ENCODE measurements at places on chromosomes 16 and 17. TPM values are rescaled to one million over a fixed set of nuclear protein-coding genes. Genes with fewer than 3 reads are reported as not detected.

The HOXB13 gene
- not detected for polyA plus RNA-seq

The SSTR5 gene
- polyA plus RNA-seq, result not detected

The MMP2 gene
- not detected for polyA plus RNA-seq

The GUCY2D gene
- polyA plus RNA-seq, result not detected

The CEP295NL gene
- not detected for polyA plus RNA-seq

The SLC13A2 gene
- polyA plus RNA-seq, result not detected

The RNF227 gene
- 0.60 TPM for polyA plus RNA-seq

The P2RX1 gene
- polyA plus RNA-seq, result 20.2 TPM

The SCGB1C2 gene
- polyA plus RNA-seq, result not detected

DNA sequence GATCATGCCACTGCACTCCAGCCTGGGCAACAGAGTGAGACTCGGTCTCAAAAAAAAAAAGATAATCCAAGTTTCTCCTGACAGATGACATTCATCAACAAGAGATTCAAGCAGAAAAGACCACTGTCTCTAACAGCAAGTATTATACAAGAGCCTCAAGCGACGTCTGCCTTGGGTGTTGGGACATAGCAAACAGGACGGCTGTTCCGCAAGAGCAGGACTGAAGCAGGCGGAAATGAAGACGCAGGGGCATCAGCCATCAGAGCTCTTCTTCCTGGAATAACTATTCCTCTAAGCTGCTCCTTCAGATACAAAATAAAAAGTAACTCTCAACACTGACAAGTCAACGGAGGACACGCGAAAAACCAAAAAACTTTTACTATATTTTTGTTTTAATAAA, 54.0 kb downstream of the ANKRD11 start:
- DNase-seq, result no peak
- H3K27ac ChIP-seq, result no peak overlapping the region
- H3K4me1 ChIP-seq, result peaks cover 38% of the 10 kb centered on the region

DNA sequence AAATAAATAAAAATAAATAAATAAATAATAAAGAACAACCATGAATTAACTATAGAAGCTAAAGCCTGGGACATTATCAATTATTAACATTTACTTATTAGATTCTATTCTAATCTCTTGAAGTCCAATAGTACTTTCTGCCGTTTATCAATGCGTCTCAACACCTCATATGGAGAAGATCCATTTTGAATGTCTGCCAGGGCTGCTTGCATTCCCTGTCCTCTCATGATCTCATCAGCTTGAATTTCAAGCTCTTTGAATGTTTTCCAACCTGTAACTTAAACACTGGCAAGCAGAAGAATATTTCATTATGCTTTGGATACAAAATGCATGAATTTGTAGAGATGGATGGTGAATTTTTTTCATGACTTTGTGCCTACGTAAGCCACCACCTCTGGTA, 191.9 kb upstream of the ANKFN1 start:
- DNase-seq, result no peak
- no peak overlapping the region for H3K4me3 ChIP-seq
- H3K36me3 ChIP-seq, result no peaks in the 10 kb centered on the region
- no peaks in the 10 kb centered on the region for H3K27me3 ChIP-seq

DNA sequence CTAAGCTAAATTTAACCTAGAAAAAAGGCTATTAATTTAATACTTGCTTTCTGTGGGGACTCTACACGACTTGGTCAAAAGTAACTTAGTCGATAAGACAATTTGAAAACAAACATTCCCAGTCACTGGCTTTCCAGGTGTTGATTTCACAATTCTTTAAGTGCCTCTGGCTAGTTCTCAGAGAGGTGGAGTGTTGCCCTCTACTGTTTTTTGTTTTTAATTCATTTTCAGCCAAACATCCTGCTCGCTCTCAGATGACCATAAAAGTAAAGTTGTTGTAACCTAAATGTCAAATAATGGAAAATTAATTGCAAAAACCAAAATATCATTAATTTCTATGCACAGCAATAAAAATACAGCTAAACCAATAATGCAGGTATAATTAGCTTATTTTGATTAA, 107.1 kb downstream of the MYO1D start:
- no peaks in the 10 kb centered on the region for H3K27me3 ChIP-seq
- no peaks in the 10 kb centered on the region for H3K36me3 ChIP-seq
- no peak overlapping the region for H3K4me3 ChIP-seq
- H3K27ac ChIP-seq, result no peak overlapping the region
- no peak for DNase-seq

- no peak overlapping the region for H3K27ac ChIP-seq
- H3K27me3 ChIP-seq, result no peaks in the 10 kb centered on the region
- DNase-seq, result no peak
- no peak overlapping the region for H3K4me3 ChIP-seq
- H3K4me1 ChIP-seq, result no peaks in the 10 kb centered on the region
- H3K36me3 ChIP-seq, result no peaks in the 10 kb centered on the region
Measured at GRCh38 chr17:33680472-33680871, 387.4 kb upstream of the ASIC2 start.

DNA sequence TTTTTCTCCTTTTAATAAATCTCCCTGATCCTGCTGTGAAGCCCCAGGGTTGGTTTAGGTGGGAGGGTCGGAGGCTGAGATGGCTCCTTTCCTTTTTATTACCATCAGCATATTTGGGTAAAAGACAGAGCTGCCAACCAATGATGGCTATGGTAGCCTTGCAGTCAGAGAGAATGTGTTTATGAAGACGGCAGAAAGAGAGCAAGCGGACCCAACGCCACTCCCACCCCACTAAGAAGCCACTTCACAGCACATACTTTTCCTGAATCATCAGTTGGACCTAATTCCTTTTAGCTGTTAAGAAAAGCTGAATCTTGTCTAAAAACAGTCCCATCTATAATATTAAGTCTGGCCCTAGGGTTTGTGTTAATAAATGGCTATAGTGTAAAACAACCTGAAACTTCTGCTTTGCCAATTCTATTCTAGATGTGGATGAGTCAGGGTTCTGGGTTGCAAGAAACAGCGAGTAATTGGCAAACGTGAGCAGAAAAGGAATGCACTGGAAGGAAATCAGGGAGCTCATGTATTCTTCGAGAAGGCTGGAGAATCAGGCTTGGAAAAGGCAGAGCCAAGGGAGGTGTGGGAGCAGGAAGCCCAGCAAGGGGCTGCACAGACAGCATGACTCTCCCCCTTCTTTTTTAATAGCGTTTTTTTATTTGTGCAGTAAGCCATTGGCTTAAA, 34.0 kb upstream of the PRKCA start:
- H3K4me3 ChIP-seq, result no peak overlapping the region
- no peak for DNase-seq
- H3K36me3 ChIP-seq, result no peaks in the 10 kb centered on the region
- no peak overlapping the region for H3K27ac ChIP-seq

DNA sequence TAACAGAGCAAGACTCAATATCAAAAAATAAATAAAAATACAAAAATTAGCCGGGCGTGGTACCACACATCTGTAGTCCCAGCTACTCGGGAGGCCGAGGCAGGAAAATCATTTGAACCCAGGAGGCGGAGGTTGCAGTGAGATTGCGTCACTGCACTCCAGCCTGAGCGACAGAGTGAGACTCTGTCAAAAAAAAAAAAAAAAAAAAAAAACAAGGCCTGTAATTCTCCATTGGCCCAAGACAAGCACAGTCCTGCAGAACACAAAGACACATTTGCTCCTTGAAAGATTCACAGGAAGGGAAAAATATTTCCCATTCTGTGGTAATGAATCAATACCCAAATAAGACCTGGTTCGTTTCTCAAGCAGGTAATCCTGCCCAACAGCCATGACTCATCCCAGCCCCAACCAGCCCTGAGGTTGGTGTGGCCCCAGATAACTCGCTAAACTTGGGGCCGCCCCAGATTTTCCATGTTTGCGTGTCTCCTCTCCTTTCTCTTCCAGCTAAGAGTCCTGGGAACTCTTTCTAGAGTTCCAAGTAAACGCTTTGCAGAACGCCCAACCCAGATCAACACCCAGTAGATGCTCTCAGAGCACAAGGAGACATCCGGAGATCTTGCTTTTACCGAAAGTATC, 40.3 kb upstream of the SNN start:
- DNase-seq, result no peak
- no peak overlapping the region for H3K27ac ChIP-seq
- H3K4me3 ChIP-seq, result no peak overlapping the region
- H3K4me1 ChIP-seq, result peaks cover 59% of the 10 kb centered on the region

DNA sequence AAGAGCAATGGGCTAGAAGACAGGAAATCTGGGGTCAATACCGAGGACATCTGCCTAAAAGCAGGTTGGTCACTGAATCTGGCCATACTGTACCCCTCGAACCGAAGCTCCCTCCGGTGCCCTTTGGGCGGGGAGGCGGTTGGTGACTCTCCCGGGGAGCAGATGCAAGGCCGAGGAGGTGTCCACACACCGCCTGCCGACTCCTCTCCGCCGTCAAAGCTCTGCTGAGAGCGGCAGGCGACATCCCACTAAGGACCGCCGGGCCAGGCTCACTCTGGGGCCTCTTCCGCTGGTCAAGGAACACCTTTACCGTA, 458 bp downstream of the ZNF200 start:
- no peaks in the 10 kb centered on the region for H3K27me3 ChIP-seq
- no peak for DNase-seq
- H3K4me1 ChIP-seq, result peaks cover 23% of the 10 kb centered on the region
- H3K36me3 ChIP-seq, result peaks cover 25% of the 10 kb centered on the region
- peak overlapping the region; percentile 98 for H3K27ac ChIP-seq

- no peak for DNase-seq
- H3K4me3 ChIP-seq, result no peak overlapping the region
- H3K27me3 ChIP-seq, result peaks cover 14% of the 10 kb centered on the region
- no peaks in the 10 kb centered on the region for H3K36me3 ChIP-seq
- H3K4me1 ChIP-seq, result no peaks in the 10 kb centered on the region
Measured at GRCh38 chr16:85376292-85377095, 236.6 kb upstream of the GSE1 start.

DNA sequence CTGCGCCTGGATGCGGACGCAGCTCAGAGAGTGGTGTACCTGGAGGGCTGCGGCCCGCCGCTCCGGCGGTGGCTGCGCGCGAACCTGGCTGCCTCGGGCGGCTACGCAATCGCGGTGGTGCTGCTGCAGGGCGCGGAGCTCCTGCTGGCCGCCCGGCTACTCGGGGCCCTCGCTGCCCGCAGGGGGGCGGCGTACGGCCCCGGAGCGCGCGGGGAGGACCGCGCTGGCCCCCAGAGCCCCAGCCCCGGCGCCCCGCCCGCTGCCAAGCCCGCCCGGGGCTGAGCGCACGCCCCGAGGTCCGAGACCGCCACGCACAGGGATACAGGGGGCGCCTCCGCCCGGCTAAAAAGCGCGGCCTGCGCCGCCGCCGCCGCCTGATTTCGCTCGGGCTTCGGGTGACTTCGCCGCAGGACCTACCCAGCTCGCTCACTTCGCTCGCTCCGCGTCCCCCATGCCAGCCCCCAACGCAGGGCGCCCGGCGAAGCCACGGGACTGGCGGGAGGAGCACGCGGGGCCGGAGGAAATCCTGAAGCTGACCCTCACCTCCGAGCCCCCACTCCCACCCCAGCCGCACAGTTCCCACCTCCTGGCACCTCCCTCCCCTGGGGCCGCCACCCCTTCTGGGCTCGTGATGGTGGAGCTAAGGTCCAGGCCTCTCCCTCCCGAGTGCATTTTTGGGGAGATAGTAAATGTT, 8.2 kb downstream of the PDE6G start:
- H3K4me3 ChIP-seq, result no peak overlapping the region
- H3K36me3 ChIP-seq, result no peaks in the 10 kb centered on the region
- H3K27me3 ChIP-seq, result peaks cover 40% of the 10 kb centered on the region
- peaks cover 9% of the 10 kb centered on the region for H3K4me1 ChIP-seq

- H3K27me3 ChIP-seq, result no peaks in the 10 kb centered on the region
- peak; percentile 20 for DNase-seq
- H3K27ac ChIP-seq, result peak overlapping the region; percentile 92
- H3K36me3 ChIP-seq, result no peaks in the 10 kb centered on the region
Measured at GRCh38 chr17:62653002-62653825, 25.7 kb downstream of the MRC2 start.

GRCh38 chr17:21375162-21375560, 996 bp upstream of the KCNJ12 start:
- no peaks in the 10 kb centered on the region for H3K36me3 ChIP-seq
- H3K4me1 ChIP-seq, result peaks cover 9% of the 10 kb centered on the region
- no peak overlapping the region for H3K27ac ChIP-seq
- DNase-seq, result no peak
- peaks cover 72% of the 10 kb centered on the region for H3K27me3 ChIP-seq
